ENCODE measurements at places on chromosomes 5 and 9.
A peak's percentile ranks its signal among the peaks of the same experiment; 100 is the strongest.

DNA sequence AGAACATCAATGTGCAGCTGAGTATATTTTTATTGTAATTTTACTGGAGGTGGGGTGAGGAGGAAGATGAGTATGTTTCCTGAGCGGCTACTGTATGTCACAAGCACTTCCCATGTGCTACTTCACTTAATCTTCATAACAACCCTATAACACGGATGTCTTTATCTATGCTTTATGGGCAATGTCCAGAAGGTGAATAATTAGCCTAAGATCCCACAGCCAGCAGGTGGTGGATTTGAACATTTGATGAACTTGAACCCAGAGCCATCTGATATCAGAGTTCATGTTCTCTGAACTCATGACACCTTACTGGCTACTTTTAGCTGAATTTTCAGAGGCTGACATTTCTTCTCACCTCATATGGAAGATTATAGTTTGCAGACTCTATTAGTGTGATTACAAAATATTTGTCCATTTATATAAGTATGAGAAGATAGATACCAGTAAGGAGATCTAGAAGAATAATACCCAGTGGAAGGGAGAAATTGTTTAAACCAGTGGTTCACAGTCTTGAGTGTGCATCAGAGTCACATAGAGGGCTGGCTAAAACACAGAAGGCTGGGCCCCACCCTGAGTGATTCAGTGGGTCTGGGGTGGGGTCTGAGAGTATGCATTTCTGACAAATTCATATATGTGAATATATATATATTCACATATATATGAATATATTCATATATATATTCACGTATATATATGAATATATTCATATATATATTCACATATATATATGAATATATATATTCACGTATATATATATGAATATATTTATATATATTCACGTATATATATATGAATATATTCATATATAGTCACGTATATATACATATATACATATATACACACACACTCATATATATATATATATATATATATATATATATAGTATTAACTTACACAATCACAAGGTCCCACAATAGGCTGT lies 164.4 kb upstream of the NR3C1 start:
- DNase-seq = no peak

DNA sequence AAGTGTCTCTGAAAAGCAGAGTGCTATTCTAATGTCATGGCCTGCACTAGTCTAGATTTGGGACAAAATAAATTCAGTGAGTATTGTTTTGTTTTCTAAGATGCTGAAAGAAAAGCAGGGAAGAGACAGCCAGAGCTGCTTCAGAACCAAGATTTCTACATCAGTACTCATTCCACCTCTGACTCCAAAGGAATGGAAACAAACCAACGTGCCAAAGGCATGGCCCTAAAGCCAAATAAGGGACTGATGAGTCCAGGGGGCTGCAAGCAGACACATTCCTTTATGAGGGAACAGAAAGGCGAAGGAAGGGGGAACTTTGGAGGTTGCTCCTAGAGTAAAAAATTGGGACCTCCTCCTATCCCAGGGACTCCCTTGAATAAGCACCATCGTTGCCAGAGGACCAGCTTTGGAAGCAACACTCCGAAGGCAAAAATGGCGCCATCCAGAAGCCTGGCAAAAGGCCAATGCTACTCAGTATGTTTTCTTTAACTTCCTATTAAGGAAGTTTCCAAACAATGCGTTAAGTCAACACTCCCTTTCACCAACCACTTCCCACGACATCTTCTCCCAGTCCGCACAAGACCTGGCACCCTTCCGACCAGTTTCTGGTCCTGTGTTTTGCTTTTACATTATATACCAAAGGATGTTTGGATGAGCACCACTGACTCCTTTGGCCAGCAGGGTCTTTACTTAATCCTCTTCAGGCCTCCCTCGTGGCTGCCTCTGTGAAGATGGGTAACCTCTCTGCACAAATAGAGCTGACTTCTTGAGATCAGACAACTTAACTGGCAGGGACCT lies 31.6 kb downstream of the ADAM19 start:
- DNase-seq = no peak

GRCh38 chr9:33795819-33796218 lies 458 bp downstream of the PRSS3 start:
- DNase-seq = no peak

- DNase-seq = no peak
Observed at GRCh38 chr9:107049046-107049802, 186.3 kb downstream of the ZNF462 start.

GRCh38 chr9:95981761-95982390 lies 106.4 kb downstream of the ERCC6L2 start:
- DNase-seq = peak; percentile 36

Data from central memory CD4-positive, alpha-beta T cell (primary cell).